ENCODE measurements at places on chromosomes 7 and 10.

DNA sequence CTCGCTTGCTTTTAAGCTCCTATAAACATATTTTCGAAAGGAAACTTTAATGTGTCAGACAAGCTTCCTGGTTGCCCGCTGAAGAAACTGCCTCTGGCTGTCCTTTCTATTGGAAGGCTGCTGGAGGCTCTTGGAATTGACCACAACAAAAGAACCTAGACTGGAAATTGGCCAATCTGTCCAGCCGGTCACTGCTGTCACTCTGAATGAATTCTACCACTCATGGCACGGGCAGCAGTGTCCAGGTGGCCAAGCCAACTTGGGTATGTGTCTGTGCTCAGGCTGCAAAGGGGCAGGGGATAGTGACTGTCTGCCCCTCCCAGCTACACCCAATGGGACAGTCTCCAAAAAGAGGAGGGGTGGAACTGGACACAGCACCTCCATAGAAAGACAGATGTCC is 57.6 kb downstream of the CDH23 start:
- no peak for DNase-seq

GRCh38 chr7:45581271-45581780 is 7.2 kb downstream of the ADCY1 start:
- no peak for DNase-seq

DNA sequence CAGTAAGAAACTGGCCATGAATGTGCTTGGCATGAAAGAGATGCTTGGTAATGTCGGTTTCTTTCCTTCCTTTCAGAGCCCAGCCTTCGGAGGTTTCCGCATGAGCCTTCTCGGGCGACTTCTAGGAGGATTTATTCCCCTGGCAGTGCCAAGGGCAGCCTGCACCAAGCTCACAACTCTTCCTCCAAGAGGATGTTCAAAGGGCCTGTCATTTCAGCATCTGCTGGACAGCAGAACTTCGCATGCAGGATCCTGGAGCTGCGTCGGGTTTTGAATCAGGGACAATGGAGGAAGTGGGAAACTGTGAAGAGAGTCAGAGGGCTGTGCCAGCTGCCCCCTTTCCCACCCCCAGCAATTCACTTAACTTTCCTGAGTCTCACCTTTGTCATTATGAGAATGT is 21.3 kb downstream of the GOLGA7B start:
- DNase-seq = no peak

- no peak for DNase-seq
These were observed 32.8 kb upstream of the CPN1 start for GRCh38 chr10:100114460-100114859.

DNA sequence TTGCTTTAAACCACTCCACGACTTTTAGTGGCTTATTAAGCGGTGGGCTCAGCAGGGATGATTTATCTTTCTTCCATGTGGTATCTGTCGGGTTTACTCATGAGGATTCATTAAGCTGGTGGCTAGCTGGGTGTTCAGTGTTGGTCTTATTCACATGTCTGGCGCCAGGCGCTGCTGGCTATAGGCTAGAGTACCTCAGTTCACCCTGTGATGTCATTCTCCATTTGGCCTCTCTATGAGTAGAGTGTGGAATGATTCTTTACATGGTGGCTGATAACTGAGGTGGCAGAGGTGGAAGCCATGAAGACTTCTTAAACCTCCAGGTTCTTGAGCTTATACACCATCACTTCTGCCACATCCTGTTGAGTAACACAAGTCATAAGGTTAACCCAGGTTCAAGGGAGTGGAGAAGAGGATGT is 115.4 kb downstream of the MLLT10 start:
- peak; percentile 3 for DNase-seq

DNA sequence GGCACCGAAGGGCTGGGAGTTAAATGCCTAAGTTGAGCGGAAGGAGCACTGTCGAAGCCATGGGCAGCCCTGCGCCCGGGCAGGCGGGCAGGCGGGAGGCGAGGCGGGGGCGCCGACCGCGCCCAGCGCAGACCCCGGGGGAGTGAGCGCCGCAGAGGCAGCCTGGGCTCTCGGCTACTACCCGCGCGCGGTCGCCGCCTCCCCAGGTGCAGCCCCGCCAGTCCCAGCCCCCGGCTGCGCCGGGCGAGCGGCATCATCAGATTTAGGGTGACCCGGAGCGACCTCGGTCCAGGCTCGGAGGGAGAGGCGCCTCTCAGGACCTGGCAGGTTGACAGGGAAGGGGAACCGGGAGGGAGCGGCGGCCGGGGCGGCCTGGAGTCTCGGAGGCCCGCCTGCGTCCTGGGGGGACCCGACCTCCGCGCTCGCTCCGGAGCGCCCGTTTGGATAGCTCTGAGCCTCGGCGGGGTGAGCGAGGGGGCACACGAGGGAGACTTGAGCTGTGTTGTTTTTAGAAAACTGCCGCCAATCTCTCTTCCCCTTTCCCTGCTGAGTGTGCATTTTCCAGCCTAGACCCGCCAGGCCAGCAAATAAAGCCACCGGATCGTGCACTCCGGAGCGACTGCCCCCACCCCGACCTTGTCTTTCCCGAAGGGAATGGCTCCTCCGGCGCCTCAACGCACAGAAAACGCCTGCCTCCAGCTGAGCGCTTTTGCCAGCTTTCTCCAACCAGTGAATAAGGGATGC is 2.3 kb upstream of the NRP1 start:
- DNase-seq = no peak

DNA sequence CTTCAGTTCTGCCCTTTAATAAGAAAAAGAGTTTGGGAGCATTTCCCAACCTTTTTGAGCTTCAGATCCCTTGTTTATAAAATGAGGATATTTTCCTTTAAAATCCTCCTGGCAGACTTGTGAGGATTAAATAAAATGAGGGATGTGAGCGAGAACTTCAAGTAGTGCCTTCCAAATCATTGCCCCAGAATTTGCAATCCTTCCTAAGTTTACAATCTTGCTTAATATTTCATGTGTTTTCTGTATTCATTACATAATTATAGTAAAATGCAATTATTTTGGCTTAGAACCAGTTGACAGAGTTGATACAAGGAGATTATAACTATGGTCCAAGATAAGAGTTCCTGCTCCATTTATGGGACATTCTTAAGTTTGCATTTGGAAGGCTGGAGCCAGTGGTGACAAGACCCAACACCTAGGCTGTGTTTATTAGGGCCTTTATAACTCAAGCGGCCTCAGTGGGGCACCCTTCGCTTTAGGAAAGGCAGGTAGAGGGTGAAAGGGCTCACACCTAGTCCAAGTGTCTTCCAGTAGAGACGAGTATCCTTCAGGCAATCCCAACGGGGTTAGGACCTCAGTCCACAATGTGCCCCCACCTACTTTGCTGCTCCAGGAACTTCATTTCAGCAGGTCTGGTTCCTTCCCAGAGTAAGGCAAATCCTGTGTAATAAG is 317.5 kb downstream of the WDR11 start:
- DNase-seq = no peak

GRCh38 chr7:42746214-42746613 is 165.7 kb downstream of the C7orf25 start:
- no peak for DNase-seq

DNA sequence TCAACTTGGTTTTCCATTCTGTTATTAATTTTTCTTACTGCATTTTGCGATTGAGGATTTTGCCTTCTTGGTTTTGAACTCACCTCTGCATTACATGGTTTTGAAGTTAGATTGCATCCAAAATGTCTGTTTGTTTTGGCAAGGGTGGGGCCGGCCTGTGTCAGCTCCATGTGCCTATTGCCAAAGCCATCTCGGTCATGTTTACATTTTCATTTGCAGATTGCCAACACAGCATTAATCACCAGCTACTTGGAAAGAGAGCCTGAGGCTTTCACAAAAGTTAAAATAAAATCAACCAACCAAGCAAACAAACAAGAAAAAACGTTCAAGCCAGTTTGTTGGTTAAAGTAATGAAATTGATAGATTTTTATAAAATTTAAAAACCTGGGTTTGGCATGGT is 695.8 kb downstream of the TYW1 start:
- no peak for DNase-seq

DNA sequence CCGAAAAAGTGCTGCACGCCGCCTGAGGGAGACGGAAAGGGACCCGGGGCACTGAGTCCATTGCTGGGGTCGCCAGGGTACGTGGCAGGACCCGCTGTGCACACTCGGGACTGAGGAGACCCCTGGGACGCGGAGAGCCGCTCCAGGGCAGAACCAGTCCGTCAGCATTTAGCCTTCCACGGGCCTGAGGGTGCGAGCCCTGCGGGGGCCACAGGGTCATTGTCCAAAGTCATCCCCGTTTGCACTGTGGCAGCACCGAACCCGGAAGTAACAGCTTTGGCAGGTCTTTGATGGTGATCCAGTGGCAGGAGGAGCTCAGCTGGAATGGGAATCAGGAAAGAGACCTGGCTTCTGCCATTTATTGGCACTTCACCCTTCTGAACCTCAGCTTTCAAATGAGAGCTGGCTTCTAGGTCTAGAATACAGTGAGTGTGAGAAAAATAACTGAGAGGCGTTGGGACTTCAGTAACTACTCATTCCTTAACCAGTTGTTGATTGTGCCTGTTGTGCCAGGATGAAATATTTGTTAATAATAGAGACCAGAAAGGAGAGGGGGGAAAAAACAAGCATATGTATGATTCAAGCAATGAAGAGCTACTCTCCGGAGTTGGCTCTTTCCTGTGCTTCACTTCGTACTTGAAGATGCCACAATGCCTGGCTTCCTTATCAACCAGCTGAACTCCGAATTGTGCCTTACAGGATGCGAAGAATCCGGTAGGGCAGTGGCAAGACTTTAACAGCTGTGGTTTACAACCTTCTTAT is 811 bp upstream of the ARHGAP12 start:
- DNase-seq = peak; percentile 31

- DNase-seq = no peak
These were observed 374.9 kb upstream of the CELF2 start for GRCh38 chr10:10642751-10643150.

GRCh38 chr7:158966780-158967390 is 110.5 kb downstream of the DYNC2I1 start:
- no peak for DNase-seq

GRCh38 chr7:38637957-38638356 is 6.8 kb upstream of the AMPH start:
- no peak for DNase-seq

DNA sequence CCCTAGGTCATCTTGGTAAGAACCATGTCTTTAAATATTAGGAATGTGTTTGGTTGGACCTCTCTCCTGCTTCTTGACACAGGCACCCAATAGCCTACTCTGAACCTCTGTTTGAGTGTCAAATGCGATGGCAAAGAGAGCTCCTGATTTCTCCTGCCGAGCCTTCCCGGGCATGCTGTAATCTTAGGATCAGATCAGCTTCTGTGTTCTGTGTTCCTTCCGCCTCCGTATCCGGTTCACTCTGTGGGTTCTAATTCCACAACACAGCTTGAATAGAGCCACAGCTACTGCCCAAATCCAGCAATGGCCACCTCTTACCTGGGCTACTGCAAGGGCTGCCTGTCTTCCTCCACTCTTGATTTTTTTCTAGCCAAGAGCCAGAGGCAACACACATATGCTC is 165.2 kb upstream of the TNS3 start:
- DNase-seq = no peak

GRCh38 chr10:21196822-21197395 is 299.8 kb upstream of the NEBL start:
- DNase-seq = no peak

- no peak for DNase-seq
These were observed 81.9 kb downstream of the RAMP3 start for GRCh38 chr7:45239486-45239885.

DNA sequence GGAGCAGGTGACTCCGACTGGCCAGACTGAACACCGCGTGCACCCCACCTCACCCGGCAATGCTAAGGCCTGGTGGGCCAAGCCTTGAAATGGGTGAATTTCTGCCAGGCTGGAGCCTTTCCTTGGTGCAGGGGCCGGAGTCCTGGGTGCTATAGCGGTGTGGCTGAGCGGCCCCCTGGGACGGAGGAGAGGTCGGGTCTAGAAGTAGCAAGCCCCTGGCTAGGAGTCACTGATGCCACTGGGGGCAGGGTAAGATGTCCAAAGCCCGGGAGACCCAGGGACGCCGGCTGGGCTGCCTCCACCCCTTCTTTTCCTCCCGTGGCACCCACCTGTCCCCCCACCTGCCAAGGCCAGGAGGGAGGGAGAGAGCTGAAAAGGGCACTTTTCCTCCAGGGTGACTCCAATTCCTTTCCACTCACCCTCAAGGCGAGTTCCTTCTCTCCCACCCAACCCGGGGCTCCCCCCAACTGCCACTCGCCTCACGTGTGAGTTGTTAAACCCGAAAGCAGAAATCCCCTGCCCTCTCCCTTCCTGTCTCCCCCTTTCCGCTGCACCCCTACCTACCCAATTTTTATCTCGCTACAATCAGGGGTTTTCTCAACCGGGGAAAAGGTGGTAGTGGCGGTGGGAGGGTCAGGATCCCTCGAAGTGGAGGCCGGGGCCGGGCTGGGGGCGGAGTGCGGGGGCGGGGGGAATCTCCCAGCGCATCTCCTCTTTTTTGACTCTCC is 6.0 kb upstream of the GATA3 start:
- DNase-seq = peak; percentile 85

DNA sequence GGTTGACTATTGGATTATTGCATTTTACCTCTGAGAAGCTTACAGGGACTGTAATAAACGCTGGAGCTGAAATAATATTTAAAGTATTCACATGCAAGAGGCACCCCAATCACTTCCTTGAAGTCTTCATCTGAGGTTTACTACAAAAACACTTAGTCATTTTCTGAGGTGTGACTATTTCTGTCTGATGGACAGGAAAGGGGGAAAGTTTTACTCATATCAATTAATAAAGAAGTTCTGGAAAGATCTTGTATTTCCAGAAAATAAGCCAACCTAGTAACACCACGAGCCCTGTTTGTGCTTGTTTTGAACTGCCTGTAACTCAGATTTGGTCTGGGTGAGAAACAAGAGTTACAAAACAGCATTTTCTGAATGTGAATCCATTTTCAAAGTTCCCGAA is 63.9 kb upstream of the PRKCQ start:
- peak; percentile 14 for DNase-seq

GRCh38 chr10:49272251-49273081 is 26.5 kb upstream of the C10orf71 start:
- DNase-seq = no peak

All from CD4-positive, alpha-beta T cell treated with Interleukin-10 for 1 hour (primary cell).